ENCODE measurements at places on chromosomes 5 and 9.

- DNase-seq: no peak
Observed at GRCh38 chr5:110290542-110290941, 435.9 kb downstream of the TMEM232 start.

- DNase-seq: no peak
Observed at GRCh38 chr9:128138001-128138400, 10.5 kb upstream of the PTGES2 start.

DNA sequence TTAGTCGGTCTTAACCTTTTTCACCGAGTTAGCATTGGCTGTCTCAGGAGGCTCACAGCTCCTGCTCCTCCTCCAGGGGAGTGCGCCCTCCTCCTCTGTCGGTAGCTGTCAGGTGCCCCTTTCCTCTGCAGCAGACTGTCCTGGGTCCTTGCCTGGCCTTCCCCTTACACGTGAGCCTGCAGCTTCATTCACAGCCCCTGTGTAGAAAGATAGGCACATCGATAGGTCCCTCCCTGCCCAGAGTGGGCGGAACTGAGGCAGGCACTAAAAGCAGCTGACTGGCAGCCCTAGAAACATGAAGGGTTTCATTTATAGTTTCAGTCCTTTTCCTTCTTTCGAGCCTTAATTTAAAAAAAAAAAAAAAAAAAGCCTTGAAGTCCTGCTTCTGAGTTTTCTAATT lies 17.2 kb downstream of the TENT4A start:
- no peak for DNase-seq

DNA sequence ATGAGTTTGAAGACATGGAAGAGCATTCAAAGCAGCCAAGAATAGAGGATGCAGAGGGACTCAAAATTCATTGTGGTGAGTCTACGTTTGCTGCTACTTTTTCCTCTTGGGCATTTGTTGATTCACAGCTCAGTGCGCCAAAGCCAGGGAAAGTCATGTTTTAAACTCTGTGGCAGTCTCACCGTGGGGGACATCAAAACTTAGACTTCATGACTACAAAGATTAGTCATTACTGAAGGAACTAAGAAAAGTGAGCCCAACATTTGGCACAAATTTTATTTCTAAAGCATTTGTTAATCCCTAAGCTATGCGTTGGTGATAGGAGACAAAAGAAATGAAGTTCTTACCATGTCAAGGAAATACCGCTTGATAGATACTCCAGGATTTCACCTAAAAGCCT lies 73.7 kb upstream of the MTAP start:
- no peak for DNase-seq

DNA sequence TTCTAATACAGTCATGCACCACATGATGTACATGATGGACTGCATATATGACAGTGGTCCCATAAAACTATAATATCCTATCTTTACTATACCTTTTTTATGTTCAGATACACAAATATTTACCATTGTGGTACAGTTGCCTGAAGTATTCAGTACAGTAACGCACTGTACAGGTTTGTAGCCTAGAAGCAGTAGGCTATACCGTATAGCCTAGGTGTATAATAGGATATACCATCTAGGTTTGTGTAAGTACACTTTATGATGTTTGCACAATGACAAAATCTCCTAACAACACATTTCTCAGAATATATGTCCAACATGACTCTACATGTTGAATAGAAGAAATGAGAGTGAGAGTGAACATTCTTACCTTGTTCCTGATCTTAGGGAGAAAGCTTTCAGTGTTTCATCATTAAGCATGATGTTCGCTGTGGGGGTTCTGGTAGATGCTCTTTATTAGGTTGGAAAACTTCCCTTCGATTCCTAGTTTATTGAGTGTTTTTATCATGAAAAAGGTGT lies 31.8 kb downstream of the AMBP start:
- DNase-seq: no peak

GRCh38 chr9:104802110-104802509 lies 38.2 kb downstream of the NIPSNAP3B start:
- DNase-seq: no peak

DNA sequence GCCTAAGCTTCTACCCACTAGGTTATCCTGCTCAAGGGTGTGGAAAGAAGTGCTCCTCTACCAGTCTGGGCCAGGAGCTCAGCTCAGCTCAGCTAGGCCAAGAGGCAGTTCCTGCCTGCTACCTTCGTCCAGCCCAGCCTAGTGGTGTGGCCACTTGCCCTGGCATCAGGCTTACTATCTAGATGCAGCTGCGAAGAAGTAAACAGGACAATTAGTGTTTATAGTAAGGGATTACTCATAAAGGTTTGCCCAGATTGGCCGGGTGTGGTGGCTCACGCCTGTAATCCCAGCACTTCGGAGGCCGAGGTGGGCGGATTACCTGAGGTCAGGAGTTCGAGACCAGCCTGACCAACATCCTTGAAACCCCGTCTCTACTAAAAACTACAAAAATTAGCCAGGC lies 12.8 kb upstream of the SPATA24 start:
- DNase-seq: no peak

GRCh38 chr9:136439481-136440408 lies at the start of gene INPP5E:
INPP5E (minus strand) TSS chr9:136439845; CDS start chr9:136439419, 426 bp downstream.
- peak; percentile 74 for DNase-seq

- DNase-seq: no peak
Observed at GRCh38 chr9:89739511-89739910, 134.7 kb downstream of the GADD45G start.

DNA sequence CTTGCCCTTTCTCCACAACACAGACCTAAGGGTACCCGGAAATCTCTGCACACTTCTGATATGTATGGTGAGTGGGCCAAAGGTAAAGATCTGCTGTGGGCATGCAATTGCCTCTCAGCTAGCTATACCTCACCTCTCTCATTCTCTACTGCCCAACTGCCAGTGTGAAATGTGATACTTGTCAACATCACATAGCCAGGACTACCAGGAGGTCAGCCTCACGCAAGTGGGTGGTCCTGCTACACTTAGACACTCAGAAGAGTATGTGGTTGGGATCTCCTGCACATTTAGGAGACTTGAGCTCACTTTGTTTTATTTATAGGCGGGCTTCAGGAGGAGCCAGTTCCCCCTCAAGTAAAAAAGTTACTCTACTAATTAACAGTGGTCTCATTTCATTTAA lies 88.0 kb upstream of the MAN2A1 start:
- DNase-seq: no peak

- no peak for DNase-seq
Observed at GRCh38 chr9:135211524-135211890, 124.0 kb downstream of the OLFM1 start.

DNA sequence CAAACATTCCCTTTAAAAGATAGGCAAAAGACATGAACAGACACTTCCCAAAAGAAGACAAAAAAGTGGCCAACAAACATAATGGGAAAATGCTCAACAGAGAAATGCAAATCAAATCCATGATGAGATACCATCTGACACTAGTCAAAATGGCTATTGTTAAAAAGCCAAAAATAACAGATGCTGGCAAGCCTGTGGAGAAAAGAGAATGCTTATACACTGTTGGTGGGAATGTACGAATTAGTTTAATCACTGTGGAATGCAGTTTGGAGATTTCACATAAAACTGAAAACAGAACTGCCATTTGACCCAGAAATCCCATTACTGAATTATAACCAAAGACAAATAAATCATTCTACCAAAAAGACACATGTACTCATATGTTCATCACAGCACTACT lies 58.3 kb upstream of the WDR41 start:
- DNase-seq: no peak

DNA sequence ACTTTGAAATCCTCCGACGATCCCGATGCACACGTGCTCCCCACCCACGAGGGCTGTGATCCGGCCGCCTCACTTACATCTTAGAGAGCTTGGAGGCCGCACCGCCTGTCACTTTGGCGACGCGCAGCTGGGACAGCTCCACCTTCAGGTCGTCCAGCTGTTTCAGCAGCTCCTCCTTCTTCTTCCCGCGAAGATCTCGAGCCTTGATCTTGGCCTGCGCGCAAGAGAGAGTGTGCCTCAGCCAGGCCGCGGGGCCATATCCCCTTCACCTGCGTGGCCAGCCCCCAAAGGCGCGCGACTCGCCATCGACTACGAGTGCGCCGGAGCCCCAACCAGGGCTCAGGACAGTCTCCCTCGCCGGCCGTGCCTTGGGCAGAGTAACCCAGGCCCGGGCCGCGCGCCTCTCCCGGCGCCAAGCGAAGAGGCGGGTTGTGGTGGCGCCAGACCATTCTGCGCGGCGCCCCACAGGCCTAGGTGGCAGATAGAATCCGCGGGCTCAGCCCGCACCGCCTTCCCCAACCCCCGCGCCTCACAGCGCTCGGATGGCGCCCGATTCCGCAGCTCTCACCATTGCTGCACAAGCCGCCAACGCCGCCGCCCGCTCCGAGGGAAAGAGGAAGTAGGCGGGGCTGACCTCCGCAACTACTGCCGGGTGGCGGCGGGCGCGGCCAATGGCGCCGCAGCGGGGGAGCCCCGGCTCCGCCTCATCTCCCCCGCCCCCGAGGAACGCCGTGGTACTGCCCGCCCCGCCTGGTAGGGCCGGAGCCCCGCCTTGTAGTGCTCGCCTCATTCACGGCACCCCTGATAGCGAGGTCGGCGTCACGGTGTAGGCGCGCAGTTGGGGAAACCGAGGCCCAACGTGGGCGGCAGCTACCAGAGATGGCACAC lies at the start of the genes ARPC5L and RPL35:
ARPC5L (plus strand) TSS at position 789 of the 888 bp plus-strand sequence. CDS start 7,161 bp downstream, outside the sequence.
RPL35 (minus strand) TSS at position 616 of the 888 bp plus-strand sequence; CDS start at position 571, 45 bp downstream.
- DNase-seq: peak; percentile 92

- no peak for DNase-seq
Observed at GRCh38 chr5:168269937-168270330, 21.5 kb upstream of the WWC1 start.

GRCh38 chr9:115157245-115157674 lies 39.3 kb upstream of the TNC start:
- DNase-seq: no peak

- DNase-seq: no peak
Observed at GRCh38 chr5:54013556-54014194, 296.7 kb downstream of the ARL15 start.

DNA sequence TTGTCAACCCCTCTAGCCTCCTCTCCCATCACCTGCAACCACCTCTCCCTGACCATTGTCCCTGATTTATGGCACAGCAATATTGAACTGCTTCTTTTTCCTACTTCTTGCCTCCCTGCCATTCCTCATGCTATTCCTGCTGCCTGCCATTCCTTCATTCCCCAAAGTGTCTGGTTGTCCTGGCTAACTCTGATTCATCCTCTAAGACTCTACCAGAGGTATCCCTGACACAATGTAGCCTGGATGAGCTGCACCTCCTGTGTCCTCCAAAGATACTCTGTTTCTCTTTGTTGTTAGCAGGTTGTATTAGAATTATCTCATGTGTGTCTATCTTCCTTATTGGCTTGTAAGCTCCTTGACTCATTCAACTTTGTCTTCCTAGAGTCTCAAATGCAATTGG lies 53.5 kb upstream of the PTPN3 start:
- DNase-seq: no peak

- no peak for DNase-seq
Observed at GRCh38 chr9:100774962-100775361, 197.1 kb downstream of the CAVIN4 start.

DNA sequence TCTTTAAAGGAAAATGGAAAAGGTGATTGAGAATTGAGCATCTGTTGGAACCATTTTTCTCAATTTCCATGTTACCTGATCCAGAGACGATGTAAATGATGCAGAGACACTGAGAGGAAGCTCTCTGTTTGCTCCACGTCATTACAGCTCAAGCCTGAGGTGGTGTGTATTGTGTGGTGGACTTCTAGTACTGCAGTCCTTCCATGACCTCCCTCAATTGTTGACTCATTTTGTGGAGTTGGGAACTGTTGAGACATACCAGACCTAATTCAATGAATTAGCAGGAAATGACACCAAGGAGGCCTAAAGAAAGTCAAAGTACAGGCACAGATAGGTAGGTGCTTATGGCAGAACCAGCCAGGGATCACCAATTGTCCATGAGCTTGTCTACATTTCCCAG lies 15.6 kb upstream of the LVRN start:
- DNase-seq: no peak

- DNase-seq: no peak
Observed at GRCh38 chr5:138354926-138355378, 2.5 kb downstream of the KDM3B start.

GRCh38 chr9:128216781-128217553 lies 13.8 kb downstream of the DNM1 start:
- no peak for DNase-seq

DNA sequence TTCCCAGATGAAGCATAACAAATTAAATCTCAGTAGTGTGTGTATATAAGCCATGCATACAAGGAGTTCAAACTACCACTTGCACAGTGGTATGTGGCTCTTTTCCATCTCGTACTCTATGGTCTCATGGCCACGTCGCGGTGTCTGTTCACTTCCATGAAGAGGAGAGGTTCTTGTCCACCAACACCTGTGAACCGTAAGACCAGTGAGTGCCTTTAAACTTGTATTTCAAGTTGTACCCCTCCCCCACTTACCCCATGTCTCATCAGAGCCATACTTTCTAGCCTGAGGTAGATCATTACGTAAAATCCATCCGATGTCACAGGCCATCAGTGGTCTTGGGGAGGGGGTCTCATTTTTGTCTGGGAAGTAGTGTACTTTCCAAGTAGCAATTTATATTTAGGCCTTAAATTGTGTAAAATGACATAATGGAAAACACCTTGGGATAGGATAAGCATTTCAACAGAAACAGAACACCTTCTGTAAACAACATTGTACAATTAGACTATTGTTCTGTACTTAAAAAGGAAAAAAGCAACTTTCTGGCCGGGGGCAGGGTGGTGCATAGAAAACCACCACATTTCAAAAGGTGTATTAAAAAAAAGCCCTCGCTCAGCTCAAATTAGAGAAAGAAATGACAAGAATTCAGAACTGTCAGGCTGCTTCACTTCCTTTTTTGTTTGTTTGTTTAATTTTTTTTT lies 163.0 kb downstream of the SMARCA2 start:
- no peak for DNase-seq

GRCh38 chr5:69217151-69217511 lies 17.6 kb upstream of the CDK7 start:
- DNase-seq: no peak

All from activated naive CD4-positive, alpha-beta T cell (primary cell).